ENCODE measurements at places on chromosomes 7 and 10.

- no peak for DNase-seq
These were observed 9.5 kb downstream of the GHRHR start for GRCh38 chr7:30973292-30973691.

DNA sequence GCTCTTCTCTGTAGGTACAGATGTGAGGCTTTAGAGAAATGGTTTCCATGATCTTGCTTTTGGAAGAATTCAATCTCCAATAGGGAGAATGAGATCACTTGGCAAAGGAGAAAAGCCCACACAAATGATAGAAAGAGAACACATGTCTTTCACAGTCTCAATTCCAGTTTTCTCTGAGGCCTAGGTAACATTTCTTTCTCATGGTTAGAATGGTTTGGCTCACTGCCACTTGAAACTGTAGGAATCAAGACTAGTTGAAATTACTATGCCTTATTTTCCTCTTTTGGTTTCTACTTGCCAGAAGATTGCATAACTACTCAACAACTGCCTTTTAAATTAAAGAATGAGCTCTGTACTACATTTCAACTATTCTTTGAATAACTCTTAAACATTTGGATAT lies 276.5 kb upstream of the TEX47 start:
- no peak for DNase-seq

DNA sequence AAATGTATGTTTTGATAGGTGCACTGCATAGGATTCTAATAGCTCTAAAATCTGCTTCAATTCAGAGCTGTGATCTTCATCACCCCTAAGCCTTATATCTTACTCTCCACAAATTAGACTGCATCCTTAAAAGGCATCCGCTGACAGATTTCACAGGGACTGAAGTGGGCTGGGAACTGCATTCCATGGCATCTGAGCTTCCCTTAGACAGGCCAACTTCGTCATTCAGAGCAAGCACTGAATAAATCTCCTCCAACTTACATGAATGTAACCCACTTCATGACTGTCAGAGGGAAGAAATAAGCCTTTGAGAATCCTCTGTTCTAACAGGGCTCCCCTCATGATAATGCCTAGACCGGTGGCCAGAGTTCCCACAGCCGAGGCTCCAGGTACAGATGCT lies 71.3 kb downstream of the SFMBT2 start:
- DNase-seq, result no peak

- no peak for DNase-seq
These were observed 63.7 kb upstream of the AOAH start for GRCh38 chr7:36787933-36788378.

DNA sequence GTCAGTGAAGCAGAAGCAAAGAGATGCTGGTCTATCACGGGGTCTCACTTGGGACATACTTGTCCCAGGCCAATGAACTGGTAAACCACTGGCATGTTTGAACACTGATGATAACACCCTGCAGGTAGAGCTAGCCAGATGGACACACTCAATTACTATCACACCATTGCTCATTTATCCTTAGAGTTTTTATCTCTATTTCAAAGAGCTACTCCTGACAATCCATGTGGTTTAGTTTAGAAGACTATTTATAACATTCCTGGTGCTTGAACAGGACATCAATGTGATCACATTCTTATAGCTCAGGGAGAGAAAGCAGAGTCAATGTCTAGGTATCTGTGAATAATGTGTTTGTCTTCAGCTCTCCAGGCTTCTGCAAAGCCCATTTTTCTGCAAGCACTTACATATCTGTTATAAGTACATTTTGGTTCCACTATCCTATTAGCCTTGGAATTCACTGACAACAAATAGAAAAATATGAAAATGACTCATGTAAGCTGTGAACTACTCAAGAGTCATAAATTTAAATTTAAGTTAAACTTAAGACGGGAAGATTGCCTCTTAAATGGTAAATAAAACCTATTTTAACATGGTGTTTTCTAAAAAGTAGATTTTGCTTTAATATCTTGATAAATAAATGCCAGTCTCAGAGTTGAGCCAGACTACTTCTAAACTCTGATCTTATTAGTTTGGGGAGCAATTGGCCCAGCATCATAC lies 106.7 kb upstream of the MBL2 start:
- DNase-seq, result no peak

- DNase-seq, result no peak
These were observed 31.5 kb downstream of the EPC1 start for GRCh38 chr10:32315424-32315823.

GRCh38 chr10:120271696-120272095 lies 185.3 kb upstream of the PLPP4 start:
- DNase-seq, result no peak

DNA sequence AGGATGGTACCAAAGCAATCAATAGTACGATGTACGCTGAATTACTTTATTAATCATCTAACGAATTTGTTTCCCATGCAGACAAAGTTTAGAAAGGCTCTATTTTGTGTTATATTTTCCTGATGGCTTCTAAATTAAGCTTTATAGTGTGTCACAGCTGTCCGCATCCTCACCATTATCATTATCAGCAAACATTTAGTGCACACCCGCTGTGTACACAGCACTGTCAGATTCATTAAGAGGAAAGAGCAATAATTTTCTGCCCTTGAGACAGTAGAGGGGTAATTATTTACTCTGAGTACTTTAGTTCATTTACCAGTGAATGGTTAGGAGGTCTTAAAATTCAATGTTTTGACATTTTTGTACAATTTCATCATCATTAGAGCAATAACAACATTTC lies 233.3 kb upstream of the PTPRZ1 start:
- DNase-seq, result no peak

DNA sequence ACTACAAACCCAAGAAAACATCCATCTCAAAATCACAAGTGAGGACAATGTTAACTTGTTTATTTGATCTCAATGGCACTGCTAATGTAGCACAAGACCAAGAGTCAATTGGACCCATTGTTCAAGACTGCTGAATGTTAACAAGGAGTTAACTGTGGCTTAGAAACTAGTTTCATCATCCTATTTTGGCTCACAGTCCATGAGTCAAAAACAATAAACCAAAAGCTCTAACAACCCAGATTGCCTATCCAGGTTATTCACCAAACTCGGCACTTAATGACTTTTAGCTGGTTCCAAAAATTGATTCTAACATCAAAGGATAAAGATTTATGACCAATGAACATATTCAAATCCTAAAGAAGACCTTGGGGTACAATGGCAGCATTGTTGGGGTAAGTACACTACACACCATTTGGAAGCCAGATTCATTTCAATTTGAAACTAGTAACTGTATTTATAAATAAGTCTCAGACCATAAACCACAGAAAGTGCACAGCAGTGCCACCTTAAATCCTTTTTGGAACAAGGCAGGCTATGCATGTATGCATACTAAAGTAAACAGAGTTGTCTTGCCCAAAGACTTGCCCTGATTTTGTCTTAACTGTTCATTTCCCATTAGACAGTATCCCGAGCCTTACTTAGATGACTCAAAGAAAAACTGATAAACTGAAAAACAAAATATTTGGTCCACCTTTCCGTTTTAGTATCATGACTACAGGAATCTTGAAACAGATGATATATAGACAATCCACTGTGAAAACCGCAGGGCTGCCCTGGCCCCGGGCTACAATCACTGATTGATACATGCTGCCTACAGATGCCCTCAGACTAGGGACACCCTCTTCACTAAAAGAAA lies 84.5 kb downstream of the SRPK2 start:
- no peak for DNase-seq

DNA sequence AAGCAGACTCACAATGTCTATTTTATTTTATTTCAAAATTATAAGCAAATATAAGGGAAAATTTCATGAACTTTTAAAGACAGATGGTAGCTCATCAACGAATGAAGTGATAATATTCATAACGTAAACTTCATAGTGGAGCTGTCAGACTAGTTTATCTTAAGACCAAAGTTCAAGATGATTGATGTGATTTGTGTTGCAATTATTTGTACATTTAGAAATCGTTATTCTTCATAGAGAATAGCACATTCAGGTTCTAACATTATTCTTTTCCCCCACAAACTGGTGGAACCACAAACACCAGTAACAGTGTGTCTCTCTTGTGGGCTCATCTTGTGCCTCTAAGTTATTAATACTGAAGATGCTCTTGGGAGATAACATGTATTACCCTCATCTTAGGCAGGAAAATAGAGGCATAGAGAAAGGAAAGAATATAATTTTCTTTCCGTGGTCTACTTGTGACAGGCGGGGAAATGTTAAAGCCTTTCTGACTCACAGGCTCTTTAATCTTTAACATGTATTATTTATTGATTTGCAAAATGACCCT lies 37.0 kb downstream of the CCSER2 start:
- DNase-seq, result no peak

Data from hypothalamus (tissue), 51 donors.